ENCODE measurements at places on chromosomes 5 and 9.

- no peak for DNase-seq
Measured at GRCh38 chr5:14267991-14268708, 125.0 kb downstream of the TRIO start.

GRCh38 chr5:74621492-74621891 lies 19.0 kb downstream of the ENC1 start:
- no peak for DNase-seq

- DNase-seq: no peak
Measured at GRCh38 chr5:151293624-151294023, 9.9 kb downstream of the SLC36A3 start.

GRCh38 chr9:16043756-16044578 lies 491.1 kb downstream of the CCDC171 start:
- DNase-seq: no peak

DNA sequence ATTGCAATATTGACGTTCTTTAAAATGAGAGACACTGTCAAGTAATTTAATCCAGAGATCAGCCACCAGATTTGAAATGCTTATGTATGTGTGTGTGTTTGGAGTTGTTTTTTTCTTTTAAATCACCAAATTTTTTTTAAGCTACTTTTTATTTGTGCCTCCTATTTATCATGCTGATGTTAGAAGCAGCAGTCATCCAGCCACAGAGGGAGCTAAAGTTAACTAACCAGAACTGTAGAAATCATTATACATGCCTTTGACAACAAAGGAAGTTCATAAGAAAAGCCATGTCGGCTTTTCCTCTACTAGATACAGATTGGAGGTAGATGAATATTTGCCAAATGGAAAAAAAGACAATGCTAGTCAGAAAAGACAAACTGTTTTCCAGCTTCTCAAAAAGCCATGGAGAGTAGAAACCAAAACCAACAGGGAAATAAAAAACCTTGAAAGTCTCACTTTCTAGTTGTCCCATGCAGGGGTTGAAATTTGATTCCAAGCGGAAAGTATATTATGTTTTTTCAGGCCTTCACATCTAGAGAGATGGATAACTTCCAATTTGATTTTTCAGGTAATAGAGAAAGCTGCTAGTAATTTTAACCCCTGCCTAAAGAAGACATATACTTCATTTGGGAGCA lies 4.5 kb downstream of the PURA start:
- no peak for DNase-seq

GRCh38 chr9:89051421-89052025 lies 60.3 kb downstream of the S1PR3 start:
- DNase-seq: no peak

- no peak for DNase-seq
Measured at GRCh38 chr9:70387663-70388062, 26.8 kb downstream of the KLF9 start.

- no peak for DNase-seq
Measured at GRCh38 chr5:140202078-140202477, 27.1 kb downstream of the CYSTM1 start.

GRCh38 chr5:133450286-133450685 lies 162.1 kb downstream of the FSTL4 start:
- DNase-seq: no peak

- peak; percentile 49 for DNase-seq
Measured at GRCh38 chr5:159128070-159128541, 28.4 kb upstream of the EBF1 start.

GRCh38 chr5:29016067-29016466 lies 1977.7 kb upstream of the CDH9 start:
- DNase-seq: no peak

DNA sequence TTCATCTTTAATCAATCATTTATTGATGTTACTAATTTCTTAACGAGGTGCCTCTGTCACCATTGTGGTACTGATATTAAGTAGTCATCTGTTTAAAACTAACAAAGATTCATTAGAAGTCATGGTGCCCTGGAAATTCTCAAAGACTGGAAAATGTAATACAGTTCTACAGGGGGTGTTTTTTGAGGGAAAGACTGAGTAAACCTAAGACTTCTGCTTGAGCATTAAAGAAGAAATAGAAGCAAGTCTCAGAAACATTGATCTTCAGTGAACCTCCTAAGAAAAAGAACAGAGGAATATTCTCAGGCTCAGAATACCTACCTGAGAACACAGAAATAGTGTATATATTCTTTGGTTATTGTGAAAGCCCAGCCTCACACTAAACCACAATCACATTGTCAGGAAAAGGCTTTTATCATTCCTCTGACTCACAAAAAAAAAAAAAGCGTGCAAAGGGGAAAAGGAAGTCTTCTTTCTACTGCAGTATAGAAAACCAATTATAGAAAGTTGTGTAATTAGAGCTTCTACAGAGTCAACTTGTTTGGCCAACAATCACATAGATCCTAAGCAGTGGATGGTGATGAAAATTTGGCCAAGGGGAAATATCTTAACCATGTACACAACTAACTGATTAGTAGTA lies 60.8 kb downstream of the HINT1 start:
- DNase-seq: no peak

Data from CMK (cell line).